HS-5 (cell line): ENCODE measurements at places on chromosomes 1 and 21.

DNA sequence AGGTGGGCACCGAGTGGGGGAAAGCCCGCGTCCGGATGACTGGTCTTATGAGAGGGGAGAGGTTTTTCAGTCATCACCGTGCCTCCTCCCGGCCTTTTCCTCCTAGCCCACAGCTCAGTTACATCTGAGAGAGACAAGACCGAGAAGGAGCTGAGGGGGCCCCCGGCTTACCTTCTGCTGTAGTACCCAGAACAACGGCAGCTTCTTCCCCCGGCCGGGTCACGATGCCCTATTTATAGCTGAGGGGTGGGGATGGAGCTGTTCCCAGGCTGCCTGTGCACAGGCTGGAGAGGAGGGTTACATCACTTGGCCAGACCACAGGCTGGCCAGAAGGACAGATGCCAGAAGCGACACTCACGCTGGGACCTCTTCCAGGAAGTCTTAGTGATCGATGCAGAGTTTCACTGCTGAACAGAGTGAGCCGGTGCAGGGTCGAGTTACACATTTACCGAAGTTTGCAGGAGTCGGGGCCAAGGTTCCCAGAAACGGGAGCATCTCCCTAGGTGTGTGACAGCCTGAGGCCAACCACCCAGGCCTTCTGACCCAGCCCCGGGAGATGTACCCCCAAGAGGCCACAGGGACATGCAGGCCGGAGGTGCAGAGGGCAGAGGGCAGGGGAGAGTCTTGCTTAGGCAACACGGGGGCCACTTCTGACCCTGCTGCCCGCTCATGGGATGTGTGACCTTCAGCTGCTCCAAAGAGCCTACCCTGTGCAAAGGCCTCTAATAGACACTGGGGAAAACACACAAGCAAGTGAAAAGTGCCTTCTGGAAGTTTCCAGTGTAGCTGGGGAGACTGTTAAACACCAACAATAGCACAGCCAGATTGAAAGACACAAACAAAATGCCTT is at the start of gene AGT:
Gene AGT, minus strand, starts transcription at position 208 of the 850 bp plus-strand sequence. CDS start 3,299 bp downstream, outside the sequence.
- peak; percentile 26 for DNase-seq

DNA sequence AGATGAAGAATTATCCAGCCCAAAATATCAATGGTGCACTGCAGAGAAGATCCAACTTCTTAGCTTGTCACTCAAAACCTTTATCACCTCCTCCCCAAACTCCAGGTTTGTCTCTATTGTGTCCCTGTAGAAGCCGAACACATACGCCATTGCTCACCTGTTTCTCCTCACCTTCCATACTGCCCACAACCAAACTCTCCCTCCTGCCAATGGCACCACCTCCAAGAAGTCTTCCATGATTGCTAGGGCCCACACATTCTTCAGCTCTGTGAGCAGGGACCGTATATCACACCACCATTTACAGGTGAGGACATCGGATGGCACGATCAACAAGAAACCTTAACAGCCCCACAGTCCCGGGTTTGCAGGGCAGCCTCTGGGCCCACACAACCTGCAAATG is 2.2 kb downstream of the LAPTM5 start:
- no peak for DNase-seq

DNA sequence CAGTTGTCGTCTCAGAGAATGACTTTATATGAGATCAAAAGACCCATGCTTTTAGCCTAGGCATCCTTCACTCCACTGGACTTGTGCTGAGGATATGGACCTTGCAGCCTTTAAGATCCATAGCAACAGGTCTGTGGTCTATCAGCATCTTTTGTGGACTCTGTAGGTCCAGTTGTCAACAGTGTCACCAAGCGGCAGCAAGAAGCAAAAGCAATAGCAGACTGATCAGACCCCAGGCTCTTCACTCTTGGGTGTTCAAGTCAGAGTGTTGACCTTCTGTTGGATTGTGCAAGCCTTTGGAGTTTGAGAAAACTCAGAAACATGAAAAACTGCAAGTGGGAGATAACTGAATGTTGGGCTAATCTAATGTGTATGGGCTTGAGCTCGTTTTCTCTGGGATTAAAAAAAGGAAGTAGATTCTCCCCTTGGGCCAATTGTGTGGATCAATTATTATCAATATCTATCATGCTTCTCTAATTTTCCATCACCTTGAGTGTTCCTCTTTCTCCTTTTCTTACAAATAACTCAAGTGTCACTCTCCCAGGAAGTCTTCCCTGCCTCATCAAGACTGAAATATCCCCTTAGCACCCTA is 144.2 kb downstream of the LYPLAL1 start:
- DNase-seq: no peak

GRCh38 chr21:32364796-32365195 is 28.0 kb downstream of the URB1 start:
- no peak for DNase-seq

- DNase-seq: no peak
These were observed 27.0 kb upstream of the SMYD3 start for GRCh38 chr1:246534114-246534513.

DNA sequence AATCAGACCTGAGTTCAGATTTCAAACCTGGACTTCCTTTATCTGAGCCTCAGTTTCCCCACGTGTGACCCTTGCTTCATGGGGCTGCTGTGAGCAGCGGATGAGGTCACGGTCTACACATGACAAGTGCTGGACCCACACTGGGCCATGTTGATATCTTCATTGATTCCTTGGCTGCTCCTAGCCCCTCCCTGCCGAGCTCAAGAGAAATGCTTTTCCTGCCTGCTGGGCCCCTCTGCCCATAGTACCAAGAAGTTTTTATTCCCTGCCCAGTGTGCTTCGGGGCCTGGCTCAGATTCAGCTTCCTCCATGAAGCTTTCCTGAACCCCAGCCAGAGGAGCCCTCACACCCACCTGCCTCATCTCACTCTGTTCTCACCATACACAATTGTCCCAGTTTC is 181.6 kb downstream of the PTPRU start:
- DNase-seq: no peak

- DNase-seq: no peak
These were observed 102.4 kb upstream of the ETV3 start for GRCh38 chr1:157240495-157241184.
